ENCODE measurements at places on chromosomes 16 and 17. TPM values are rescaled to one million over a fixed set of nuclear protein-coding genes. Genes with fewer than 3 reads are reported as not detected.

DNA sequence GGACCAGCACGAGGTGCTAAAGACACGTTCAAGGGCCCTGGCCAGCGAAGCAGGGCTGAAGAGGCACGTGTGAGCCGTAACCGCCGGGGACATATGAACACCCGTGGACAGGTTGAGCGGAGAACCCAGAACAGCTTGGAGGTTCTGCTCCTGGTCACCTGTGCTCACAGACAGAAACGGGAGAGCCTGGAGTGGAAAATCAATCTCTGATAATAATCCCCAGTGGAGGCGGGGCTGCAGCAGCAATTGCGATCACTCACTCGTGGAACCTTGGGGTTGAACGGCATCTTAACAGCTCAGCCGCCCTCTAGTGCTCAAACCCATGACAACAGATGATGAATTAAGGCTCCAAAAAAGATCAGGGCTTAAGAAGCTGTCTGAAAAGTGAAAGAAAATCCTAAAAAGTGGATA lies 25.6 kb downstream of the WIPI1 start:
- no peaks in the 10 kb centered on the region for H3K27me3 ChIP-seq
- peaks cover 96% of the 10 kb centered on the region for H3K36me3 ChIP-seq
- peaks cover 8% of the 10 kb centered on the region for H3K4me1 ChIP-seq
- DNase-seq = no peak
- H3K4me3 ChIP-seq = no peak overlapping the region

DNA sequence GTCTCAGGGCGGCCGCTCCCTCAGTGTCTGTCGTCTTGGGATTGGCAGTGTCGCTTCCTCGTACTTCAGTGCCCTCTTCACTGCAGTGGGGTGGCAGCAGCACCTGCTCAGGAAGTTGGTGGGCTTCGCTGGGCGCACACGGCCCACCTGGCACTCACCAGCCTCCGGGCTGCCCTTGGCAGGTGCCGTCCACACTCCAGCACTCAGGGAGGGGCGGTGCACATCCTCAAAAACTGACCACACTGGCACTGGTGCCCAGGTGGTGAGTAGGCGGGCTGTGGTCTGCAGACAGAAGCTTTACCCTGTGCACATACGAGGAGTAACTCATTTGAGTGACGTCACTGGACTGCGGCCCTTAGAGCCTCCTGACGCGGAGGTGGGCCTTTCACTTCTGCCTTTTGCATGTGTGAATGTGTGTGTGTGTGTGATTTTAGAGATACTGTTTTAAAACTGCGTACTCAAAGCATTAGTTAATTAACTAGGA lies 94.6 kb downstream of the BANP start:
- no peak overlapping the region for H3K4me3 ChIP-seq
- H3K27me3 ChIP-seq = no peaks in the 10 kb centered on the region
- peaks cover 27% of the 10 kb centered on the region for H3K36me3 ChIP-seq
- no peak for DNase-seq
- no peak overlapping the region for H3K27ac ChIP-seq

DNA sequence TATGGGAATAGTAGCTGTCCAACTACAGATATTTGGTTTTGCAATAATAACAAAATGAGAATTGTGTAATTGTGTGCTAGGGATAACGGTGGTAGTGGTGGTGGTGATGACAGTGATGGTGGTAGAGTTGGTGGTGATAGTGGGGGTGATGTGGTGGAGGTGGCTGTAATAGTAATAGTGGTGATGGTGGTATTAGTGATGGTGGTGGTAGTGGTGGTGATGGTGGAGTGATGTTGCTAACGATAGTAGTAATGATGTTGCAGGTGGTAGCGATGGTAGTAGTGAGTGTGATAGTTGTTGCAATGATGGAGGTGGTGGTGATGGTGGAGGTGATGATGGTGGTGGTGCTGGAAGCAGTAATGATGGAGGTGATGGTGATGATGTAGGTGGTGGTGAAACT lies 94.4 kb downstream of the HS3ST3B1 start:
- no peaks in the 10 kb centered on the region for H3K27me3 ChIP-seq
- no peak for DNase-seq
- no peak overlapping the region for H3K27ac ChIP-seq
- H3K4me1 ChIP-seq = no peaks in the 10 kb centered on the region
- H3K36me3 ChIP-seq = no peaks in the 10 kb centered on the region
- no peak overlapping the region for H3K4me3 ChIP-seq

- no peaks in the 10 kb centered on the region for H3K27me3 ChIP-seq
- DNase-seq = no peak
- peaks cover 12% of the 10 kb centered on the region for H3K4me1 ChIP-seq
- H3K4me3 ChIP-seq = peak overlapping the region; percentile 45
- H3K27ac ChIP-seq = peak overlapping the region; percentile 4
- no peaks in the 10 kb centered on the region for H3K36me3 ChIP-seq
These were observed 12.4 kb downstream of the STX1B start for GRCh38 chr16:30997725-30998711.

LDHD gene
- total RNA-seq = 13.2 TPM

Data from lower lobe of right lung (tissue), 2 donors.